ENCODE measurements at places on chromosomes 16 and 17.
A peak's percentile ranks its signal among the peaks of the same experiment; 100 is the strongest.

DNA sequence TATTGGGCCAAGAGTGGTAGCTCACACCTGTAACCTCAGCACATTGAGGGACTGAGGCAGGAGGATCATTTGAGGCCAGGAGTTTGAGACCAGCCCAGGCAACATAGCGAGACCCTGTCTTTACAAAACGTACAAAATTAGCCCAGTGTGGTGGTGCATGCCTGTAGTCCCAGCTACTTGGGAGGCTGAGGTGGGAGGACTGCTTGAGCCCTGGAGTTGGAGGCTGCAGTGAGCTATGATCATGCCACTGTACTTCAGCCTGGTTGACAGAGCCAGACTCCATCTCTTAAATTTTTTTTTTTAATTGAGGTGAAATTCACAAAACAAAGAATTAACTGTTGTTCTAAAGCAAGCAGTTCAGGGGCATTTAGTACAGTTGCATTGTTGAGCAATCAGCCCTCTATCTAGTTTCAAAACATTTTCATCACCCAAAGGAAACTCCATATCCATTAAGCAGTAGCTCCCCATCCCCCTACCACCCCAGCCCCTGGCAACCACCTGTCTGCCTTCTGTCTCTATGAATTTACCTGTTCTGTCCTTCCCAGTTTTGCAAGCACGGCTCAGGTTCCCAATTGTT, 15.6 kb downstream of the SNX29 start:
- DNase-seq: no peak

- DNase-seq: no peak
Measured at GRCh38 chr17:13759518-13760335, 158.0 kb upstream of the HS3ST3A1 start.

DNA sequence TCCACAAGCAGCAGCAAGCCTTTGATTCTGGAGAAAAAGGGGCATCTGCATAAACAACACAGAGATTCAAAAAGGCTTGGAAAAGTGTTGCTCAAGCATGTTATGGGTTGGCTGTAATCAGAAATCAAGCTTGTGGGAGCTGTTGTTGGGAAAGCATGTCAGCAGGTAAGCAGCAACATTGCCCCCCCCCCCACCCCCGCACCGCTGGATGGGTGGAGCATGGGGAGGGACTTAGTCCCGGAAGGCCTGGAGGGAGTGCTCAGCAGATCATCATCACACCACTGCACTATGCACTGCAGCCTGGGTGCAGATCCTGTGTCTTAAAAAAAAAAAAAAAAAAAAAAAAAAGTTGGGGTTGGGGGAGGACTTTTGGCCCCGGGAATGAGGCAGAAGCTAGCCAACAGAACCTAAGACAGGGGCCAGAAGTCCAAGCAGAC, 16.8 kb upstream of the AKAP1 start:
- DNase-seq: no peak

GRCh38 chr17:20234276-20234675, 225.1 kb downstream of the SPECC1 start:
- DNase-seq: peak; percentile 53

- DNase-seq: no peak
Measured at GRCh38 chr17:13460261-13461000, 141.3 kb downstream of the HS3ST3A1 start.

DNA sequence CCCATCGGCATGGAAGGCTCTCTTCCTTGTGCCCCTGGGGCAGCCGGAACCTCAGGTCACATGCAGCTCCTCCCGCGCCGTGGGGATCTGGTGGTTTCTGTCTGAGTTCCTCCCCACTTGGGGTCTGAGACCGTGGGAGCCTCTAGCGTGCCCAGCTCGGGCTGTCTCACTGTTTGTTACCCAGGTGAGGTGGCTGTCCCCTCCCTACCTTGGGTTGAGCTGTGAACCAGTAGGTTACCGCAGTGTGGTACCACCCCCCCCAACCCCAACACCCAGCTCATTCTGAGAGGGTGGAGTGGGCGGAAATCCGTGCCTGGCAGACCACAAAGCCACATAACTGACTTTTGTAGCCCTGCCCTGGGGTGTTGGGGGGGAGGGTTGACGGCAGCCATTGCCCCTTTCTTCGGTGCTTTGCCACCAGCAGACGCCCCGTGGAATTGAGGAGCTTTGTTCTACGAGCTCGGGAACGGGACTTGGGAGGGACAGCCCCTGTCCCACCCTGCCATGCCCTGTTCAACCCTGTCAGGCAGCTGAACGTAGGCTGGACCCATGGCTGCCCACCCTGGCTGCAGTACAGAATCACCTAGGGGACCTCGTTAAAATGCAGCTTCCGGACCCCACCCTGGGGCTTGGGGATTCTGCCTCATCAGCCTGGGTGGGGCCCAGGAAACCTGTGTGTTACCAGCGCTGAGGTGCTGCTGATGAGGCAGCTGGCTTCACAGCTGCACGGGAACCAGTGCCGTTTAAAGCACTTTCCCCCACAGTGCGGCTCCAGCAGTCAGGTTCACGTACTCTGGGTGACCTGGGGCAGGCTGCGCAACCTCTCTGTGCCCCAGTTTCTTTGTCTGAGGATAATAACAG, 18.5 kb downstream of the RAP1GAP2 start:
- DNase-seq: peak; percentile 98

GRCh38 chr16:70520612-70521297, 2.6 kb downstream of the COG4 start:
- peak; percentile 50 for DNase-seq

DNA sequence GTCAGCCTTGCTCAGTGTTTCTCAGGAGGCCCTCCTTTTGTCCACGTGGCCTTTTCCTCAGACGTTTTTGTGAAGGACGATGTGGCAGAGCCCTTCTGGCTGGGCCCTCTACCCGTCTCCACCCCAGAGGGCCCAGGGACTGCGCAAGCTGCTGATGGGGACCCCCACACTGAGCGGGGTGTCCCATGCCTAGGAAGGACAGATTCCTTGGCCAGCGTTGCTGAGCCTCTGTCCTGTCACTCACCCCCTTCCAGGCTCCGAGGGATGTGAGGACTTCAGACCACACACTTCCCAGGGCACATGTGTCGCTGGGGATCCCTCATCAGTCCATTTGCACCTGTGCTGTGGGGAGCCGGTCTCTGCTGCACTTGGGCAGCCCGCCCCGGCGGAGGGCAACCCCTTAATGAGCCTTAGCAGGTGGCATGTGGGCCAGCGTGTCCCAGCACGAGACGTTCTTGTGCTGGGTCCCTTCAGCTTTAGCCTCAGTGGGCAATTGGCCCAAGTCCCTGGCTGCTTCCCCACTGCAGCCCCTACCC, 48.3 kb downstream of the NT5M start:
- DNase-seq: no peak

- peak; percentile 71 for DNase-seq
Measured at GRCh38 chr17:7393613-7394451, 493 bp downstream of the PLSCR3 start.
